Stimulated activated CD4-positive, alpha-beta T cell treated with anti-CD3 and anti-CD28 coated beads, Interleukin-1b, Interleukin-23, amount 100 ng/mL, for 1 hour (primary cell): ENCODE measurements at places on chromosomes 6 and 20.

DNA sequence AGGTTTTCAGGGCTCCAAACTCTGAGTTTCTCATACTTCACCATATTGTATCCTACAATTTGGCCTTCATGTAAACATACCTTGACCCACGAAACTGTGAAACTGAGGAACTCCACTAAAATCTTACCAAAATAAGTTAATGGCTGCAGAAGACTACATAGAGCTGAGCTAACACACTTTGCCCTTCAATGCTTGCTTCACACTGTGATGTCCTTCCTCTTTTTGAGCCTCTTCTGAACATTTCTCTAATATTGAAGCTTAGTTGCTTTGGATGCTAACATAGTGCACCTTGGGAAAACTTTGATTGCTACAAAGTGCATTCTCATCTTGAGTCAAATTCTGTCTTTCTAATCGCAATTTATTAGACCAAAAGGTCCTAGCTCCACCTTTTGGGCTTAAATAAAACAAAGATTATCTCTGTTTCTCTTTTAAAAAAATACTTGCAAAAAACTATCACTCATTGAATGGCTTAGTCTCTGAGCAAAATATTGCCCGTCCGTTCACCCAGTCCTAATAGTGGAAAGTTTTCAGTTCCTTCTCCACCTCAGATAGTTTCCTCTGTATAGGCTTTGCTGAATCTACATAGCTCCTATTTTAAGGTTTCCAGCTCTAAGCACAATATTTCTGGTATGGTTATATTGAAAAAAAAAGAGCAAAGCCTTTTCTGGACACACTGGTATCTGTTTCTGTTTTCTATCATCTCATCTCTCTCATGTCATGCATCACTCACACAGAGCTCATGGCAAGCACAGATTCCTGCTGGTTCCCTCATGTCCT lies 494.6 kb downstream of the RFPL4B start:
- no peak for DNase-seq

- DNase-seq: no peak
Measured at GRCh38 chr20:32922466-32922865, 63.7 kb downstream of the EFCAB8 start.

- no peak for DNase-seq
Measured at GRCh38 chr6:71579902-71580301, 291.3 kb downstream of the OGFRL1 start.

DNA sequence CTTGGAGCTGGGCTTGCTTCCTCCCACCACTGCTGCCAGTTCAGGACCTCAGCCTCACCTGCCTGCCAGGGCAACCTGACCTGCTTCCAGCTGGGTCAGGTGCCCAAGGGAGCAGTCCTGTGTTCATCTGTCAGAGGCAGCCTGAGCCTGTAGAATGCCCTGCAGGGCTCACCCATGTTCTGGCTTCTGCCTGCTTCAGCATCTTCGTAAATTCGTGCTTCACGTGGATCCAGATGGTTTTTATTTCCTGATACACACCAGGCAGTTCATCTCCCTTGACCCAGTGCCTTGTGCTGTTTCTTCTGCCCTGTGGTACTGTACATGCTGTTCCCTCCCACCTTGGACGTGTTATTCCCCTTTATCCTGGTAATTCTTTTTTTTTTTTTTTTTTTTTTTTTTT lies 50.2 kb downstream of the ARID1B start:
- DNase-seq: no peak

GRCh38 chr6:116508527-116508926 lies 2.9 kb upstream of the CALHM5 start:
- DNase-seq: no peak

- no peak for DNase-seq
Measured at GRCh38 chr6:106556368-106556960, 72.8 kb downstream of the RTN4IP1 start.

GRCh38 chr6:106939848-106940247 lies 34.7 kb downstream of the CD24 start:
- DNase-seq: no peak

DNA sequence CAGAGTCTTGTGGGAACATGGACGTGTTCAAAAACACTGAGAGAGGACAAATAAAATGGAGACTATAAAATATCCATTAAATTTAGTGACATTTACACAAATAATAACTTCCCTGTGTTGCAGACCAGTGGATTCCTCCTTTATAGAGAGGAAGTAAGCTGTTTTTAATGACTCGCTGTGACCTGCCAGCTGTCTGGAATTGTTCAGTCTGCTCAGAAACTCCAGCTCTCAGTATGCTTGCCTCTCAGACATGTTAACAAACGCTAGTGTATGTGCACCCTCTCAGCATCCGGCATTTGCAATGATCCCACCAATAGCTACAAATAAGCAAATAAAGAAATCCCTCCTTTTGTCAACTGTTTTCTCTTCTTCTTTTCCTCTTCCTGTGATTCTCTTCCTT lies 158.0 kb upstream of the TCF21 start:
- no peak for DNase-seq

GRCh38 chr20:47253872-47254271 lies 102.6 kb downstream of the ZMYND8 start:
- no peak for DNase-seq

DNA sequence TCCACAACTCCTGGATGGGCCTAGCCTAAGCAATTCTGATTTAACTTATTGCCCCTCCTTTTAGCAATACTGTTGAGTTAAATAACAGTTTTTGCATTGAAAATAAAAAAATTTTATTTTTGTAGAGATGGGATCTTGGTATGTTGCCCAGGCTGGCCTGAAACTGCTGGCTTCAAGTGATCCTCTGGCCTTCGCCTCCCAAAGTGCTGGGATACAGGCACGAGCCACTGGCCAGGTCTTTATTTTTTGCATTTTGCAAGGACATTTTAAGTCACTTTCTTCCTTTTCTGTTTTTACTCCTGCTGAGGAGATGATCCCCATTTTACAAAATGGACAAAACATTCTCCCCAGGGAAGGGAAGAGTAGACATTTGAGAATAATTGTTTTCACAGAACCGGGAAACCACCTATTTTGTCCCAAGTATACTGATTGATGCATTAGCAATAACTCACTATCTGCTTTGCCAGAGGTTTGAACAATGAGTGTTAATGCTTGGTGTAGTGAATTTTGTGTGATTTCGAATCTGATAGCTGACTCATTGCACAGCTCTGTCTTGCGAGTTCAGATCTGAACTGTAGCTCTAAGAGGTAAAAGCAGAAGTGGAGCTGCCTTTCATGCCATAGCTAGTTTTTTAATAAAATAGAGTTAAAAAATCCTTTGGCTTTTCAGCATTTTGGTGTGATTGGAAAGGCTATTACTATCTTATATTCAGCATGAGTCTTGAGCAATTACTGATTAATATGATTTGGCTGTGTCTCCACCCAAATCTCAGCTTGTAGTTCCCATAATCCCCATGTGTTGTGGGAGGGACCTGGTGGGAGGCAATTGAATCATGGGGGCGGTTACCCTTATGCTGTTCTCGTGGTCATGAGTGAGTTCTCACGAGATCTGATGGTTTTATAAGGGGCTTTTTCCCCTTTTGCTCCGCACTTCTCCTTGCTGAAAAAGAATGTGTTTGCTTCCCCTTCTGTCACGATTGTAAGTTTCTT lies 20.9 kb downstream of the IGF2R start:
- no peak for DNase-seq

GRCh38 chr6:155050311-155050710 lies 55.2 kb downstream of the TIAM2 start:
- DNase-seq: no peak

DNA sequence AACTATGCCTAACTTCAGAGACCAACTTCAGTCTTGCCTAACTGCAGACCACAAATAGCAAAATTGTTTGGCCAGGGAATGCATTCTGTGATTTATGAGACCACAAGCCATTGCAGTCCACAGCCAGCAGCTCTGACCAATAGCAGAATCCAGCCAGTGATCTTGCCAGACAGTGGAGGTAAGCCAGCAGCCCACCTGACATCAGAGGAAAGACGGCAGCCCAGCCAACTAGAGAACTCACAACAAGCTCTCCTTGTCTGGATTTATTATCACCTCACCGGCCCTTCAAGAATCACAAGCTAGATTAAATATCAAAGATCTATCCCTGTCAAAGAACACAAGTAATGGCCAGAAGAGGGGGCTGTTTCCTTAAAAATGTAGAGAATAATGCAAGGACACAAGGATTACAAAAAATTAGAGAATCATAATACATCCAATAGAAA lies 66.5 kb upstream of the SLC35F1 start:
- no peak for DNase-seq

GRCh38 chr6:31859923-31860322 lies 2.7 kb downstream of the NEU1 start:
- DNase-seq: no peak

- DNase-seq: no peak
Measured at GRCh38 chr20:45423700-45424099, 7.8 kb downstream of the PIGT start.

GRCh38 chr6:45759472-45759810 lies 256.2 kb downstream of the CLIC5 start:
- no peak for DNase-seq

GRCh38 chr6:170017603-170018320 lies 266.3 kb downstream of the ERMARD start:
- no peak for DNase-seq

DNA sequence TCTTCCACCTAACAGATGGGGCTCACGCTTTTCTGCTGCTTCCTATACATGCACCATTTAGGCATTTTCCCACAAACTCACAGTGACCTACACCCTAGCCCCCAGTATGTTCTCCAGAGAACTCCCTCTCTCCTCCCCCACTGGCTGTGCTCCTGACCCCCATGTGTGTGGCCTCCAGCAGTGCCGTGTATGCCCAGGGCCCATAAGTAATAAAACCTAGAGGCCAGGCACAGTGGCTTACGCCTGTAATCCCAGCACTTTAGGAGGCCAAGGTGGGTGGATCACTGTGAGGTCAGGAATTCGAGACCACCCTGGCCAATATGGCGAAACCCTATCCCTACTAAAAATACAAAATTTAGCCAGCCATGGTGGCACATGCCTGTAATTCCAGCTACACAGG lies 54.7 kb upstream of the NXT1 start:
- no peak for DNase-seq

- DNase-seq: no peak
Measured at GRCh38 chr6:168410035-168410434, 30.9 kb upstream of the SMOC2 start.

- DNase-seq: no peak
Measured at GRCh38 chr6:128889870-128890269, 6.9 kb downstream of the LAMA2 start.

GRCh38 chr20:62985444-62985778 lies 21.4 kb downstream of the BHLHE23 start:
- DNase-seq: no peak

GRCh38 chr20:61604549-61604948 lies 352.5 kb downstream of the CDH4 start:
- DNase-seq: no peak

GRCh38 chr20:20360464-20360863 lies 7.4 kb upstream of the INSM1 start:
- DNase-seq: no peak

DNA sequence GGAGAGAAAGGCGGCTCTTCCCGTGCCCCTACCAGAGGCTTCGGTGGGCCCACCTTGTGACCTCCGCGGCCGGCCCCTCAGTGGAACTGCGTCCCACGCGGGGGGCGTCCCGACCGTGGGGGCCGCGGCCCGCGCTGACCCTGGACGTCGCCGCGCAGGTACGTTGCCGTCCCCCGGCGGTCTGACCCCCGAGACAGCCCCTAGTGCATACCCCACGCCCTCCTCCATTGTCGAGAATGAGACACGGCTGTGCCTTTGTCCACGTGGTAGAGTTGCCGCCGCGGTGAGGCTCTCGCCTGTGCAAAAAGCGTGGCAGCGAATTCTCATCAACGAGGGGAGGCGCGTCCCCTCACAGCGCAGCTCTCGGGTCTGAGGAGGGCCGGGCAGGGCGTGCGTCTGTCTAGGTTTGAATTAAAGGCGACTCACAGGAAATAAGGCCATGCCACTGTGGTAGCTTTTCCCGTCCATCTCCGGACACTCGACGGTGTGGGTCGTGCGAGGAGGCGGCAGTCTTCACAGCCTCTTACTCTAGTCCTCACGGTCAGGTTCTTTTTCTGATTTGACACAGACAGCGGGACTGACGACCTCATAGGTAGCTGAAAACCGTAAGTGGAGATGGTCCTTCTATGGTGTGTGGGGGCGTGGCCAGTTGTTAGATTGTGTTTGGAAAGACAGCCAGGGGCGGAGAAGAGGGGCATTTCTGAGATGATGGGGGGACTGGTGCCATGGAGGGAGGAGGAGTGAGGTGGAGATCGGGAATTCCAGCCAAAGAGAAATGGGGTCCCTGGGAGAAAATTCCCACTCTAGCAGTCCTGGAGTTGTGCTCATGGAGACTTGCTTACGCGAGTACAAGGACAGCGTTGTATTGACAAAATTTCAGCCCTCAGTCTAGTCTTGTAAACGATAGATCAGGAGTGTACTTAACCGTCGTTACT lies 580 bp downstream of the NXT1 start:
- no peak for DNase-seq

DNA sequence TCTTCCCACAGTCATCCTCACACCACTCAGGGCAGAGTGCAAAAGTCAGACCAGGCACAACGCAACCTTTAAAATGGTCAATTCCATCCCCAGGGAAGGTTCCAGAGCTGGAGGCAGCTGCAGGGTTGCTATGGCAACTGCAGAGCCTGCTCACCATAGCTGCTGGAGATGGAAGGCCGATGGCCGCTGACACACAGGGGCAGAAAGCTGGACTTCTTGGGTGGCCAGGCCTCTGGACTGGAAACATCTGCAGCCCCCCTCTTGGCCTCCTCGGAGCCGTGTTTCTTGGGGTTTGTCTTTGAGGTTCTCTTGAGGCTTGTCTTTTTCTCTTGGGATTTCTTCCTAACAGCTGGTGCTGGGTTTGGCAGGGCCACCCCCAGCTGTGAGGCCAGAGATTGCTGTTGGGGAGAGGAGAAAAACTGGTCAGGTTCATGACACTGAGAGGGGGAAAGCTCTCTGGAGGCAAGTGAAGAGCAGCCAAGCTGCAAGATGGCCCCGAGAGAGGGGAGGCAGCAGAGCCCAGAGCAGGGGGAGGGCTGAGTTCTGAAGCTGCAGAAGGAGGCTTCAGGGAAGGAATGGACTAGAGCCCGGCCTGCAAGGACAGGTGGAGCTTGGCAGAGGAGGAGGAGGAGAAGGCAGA lies 10.2 kb downstream of the BNIP5 start:
- DNase-seq: no peak

DNA sequence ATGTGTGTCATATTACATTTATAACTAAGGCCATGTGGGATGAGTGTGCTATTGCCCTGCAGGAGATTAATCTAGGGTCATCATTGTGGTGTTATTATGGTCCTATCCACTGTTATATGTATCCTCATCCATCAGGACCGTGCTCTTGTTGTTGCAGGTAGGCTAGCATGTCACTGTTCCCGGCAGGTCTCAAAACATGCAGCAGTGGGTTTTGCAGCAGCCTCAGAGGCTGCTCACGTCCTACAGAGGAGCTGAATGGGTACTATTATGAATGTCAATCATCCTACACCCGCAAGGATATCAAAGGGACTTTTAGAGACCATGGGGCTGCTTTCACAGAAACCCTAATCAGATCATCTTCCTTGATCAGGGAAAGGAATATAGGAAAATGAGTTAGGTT lies 318.2 kb downstream of the SAMD5 start:
- no peak for DNase-seq

GRCh38 chr20:16260911-16261310 lies 312.3 kb downstream of the KIF16B start:
- DNase-seq: no peak
